NCI-H1436 treated with DMSO at 0.1 percent for 48 hours (cell line): ENCODE measurements at places on chromosomes 4 and X.

DNA sequence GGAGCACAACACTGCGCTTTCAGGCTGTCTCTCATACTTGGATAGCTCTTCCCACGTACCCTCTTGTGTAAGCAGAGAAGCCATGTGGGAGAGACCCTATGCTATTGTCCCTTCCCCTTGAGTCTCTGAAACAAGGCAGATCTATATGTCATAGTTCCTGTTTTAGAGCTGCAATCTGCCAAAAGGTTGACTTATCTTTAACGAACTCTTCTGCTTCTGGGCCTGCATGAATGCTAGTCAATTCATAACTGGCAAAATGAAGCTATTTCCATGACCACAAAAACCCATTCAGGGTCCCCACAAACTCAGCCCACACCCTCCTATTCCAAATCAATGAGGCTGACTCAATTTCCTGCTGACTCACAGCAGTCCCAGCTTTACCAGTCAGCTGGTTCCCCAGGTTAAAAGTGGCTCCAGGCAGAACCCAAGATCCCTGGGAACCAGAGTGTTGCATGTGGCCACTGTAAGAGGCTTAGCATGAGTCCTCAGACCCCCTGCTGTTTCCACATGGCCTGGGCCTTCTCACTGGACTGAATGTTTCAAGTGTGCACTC, 25.3 kb upstream of the SOD3 start:
- no peak for DNase-seq

- no peak for DNase-seq
Observed at GRCh38 chrX:149837639-149838038, 43.3 kb upstream of the MAGEA8 start.

DNA sequence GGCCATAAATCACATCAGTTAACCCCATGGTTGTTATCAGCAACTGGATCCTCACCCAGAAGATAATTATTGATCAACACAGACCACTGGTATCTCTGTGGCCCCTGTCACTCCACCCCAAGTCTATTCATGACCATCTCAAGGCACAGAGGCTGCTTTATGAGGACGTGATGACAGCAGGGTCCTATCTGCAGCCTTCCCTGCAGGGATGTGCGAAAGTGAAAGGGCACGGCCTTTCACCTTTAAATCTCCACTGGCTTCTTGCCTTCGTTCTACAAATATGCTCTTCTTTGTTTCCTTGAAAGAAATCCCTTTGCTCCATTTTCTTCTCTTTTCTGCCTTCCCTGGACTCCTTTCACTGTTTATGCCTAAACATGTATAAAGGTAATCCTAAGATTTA, 170.6 kb upstream of the EDNRA start:
- DNase-seq = no peak

DNA sequence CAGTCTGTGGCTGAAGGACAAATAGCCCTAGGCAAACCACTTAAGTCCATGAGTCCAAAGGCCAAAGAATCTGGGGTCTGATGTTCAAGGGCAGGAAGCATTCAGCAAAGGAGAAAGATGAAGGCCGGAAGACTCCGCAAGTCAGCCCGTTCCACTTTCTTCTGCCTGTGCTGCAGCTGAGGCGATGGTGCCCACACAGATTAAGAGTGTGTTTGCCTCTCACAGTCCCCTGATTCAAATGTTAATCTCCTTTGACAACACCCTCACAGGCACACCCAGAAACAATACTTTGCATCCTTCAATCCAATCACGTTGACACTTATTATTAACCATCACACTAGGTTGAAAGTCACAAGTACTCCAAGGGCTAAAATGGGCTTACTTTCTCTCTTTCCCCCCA, 605.4 kb upstream of the GNPDA2 start:
- no peak for DNase-seq

DNA sequence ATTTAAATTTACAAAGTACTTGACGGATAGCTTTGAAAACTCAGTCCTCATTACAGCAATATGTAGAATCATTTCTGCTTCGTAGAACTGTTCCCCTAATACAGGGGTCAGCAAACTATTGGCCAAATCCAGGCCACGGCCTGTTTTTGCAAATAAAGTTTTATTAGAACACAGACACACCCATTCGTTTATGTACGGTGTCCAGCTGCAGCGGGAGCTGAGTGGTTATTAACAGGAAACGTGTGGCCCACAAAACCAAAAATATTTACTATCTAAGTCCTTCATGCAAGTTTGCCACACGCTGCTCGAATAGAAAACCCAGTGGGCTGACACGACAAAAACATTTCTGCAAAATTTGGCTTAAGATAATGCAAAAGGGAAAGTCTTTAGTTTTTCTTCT, 146.5 kb downstream of the AFAP1 start:
- no peak for DNase-seq

DNA sequence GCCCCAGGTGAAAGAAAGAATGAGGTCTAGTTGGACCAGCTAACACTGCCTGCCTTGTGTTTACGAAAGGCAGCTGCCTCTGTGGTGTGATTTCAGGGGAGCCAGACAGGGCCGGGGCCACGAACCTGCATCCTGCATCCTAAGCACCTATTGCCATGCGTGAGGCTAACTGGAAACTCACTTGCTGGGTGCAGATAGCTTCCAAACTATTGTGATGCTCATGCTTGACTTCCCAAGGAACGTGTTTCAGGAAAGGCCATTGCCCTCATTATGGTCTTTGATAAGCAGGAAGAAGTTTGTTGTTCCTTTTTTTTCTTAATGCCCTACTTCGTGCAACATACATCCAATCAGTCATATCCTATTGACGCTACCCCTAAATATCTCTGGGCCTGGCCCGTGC, 2.3 kb upstream of the IRF2 start:
- DNase-seq = no peak

- no peak for DNase-seq
Observed at GRCh38 chrX:109886122-109886761, 116.7 kb upstream of the TMEM164 start.

DNA sequence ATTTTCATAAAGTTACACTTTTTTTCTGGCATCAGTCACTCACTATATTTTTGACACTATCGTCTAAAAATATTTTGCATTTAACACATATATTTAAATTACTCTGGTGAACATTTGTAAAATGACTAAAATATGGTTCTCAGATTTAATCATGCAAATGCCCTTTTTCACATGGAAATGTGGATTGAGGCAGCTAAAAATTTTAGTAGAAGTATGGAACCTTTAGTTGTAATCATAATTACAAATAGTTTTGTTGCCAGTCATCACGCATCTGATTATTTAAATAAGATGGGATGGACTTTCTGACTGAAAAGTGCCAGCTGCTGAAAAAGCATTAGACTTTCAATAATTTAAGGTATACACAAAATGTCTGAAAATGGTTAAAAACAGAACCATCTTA, 119.3 kb downstream of the PDHA2 start:
- no peak for DNase-seq

DNA sequence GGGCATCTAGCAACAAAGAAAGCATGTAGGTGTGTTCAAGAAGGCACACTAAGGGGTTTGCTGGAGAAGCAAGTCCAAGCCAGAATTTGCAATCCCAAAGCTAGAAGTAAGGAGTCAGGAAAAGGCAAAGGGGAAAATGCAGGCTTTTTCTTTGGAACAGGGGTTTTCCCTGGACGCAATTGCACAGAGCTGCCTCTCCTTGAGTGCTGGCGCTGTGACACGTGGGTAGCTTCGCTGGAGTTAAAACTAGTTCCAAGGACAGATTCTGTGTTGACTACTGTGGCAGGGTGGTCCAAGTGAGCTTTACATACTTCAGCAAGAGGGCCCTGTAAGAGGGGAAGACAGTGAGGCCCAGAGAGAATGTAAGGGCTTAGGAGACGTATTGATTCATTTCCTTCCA, 277.1 kb downstream of the ADGRA3 start:
- DNase-seq = no peak

DNA sequence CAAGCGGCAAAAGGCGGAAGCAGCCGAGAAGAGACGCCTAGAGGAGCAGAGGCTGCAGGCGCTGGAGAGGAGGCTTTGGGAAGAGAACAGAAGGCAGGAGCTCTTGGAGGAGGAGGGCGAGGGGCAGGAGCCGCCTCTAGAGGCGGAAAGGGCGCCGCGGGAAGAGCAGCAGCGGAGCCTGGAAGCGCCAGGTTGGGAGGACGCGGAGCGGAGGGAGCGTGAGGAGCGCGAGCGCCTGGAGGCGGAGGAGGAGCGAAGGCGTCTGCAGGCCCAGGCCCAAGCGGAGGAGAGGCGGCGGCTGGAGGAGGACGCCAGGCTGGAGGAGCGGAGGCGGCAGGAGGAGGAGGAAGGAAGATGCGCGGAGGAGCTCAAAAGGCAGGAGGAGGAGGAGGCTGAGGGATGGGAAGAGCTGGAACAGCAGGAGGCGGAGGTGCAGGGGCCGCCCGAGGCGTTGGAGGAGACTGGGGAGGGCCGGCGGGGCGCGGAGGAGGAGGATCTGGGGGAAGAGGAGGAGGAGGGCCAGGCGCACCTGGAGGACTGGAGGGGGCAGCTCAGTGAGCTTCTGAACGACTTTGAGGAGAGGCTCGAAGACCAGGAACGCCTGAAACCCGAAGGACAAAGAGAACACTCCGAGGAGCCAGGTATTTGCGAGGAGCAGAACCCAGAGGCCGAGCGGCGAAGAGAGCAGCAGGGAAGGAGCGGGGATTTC, 72.9 kb downstream of the AASDH start:
- DNase-seq = no peak

DNA sequence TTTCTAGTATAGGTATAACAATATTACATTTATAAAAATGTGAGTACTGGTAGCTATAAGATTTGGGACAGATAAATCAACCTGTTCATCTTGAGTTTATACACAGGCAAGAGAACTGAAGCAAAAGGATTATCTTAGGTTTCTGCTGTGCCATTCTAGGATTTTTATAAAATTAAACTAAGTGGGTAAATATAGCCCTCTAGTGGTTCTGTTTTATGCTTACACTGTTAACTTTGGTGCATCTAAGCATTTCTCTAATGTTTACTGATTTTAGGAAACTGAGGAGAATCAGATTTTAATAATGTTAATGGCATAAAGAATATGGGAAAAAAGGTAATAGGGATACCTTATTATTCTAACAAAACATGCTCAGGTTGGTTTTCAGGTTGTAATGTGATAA, 1.1 kb upstream of the RRH start:
- DNase-seq = no peak

DNA sequence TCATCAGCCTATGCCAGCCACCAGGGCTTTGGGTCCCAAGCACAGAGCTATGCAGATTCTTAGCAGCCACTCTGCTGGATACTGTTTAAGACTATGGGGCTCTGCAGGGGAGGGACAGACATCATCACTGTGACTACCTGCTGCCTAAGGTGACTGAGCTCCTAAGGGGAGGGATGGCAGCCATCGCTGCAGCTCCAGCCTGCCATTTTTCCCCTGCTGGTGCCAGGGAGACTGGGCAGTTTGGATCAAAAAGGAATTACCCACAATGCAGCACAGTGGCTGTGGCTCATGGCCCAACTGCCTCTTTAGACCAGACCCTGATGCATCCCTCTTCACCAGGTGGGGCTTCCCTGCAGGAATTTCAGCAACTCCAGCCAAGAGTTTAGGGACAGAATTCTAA, 28.6 kb upstream of the INPP4B start:
- no peak for DNase-seq

- DNase-seq = no peak
Observed at GRCh38 chrX:40623139-40623536, at the start of gene MPC1L. Gene MPC1L, plus strand, starts transcription at chrX:40623428. Its CDS starts 138 bp downstream, at chrX:40623566.

GRCh38 chr4:54093324-54094240, 6.4 kb upstream of the GSX2 start:
- DNase-seq = no peak

DNA sequence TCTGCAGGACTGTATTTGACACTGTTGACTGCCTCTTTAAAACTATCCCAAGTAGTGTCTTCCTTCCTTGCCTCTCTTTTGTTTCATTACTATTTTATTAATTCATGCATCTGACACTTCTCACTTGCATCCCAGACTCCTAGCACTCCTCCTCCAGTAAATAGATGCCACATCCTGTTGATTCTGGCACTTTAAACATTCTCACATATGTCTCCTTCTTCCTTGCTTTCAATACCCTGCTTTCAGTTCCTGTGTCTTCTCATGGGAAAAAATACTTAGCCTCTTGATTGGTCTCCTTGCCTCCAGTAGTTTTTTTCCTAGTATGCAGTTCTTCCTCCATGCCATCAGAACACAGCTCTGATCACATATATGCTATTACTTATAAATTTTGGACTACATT, 5.1 kb downstream of the RNF128 start:
- DNase-seq = no peak
